ENCODE measurements at places on chromosomes 3 and 15.

- DNase-seq: no peak
Observed at GRCh38 chr15:96339619-96340347, 9.3 kb downstream of the NR2F2 start.

DNA sequence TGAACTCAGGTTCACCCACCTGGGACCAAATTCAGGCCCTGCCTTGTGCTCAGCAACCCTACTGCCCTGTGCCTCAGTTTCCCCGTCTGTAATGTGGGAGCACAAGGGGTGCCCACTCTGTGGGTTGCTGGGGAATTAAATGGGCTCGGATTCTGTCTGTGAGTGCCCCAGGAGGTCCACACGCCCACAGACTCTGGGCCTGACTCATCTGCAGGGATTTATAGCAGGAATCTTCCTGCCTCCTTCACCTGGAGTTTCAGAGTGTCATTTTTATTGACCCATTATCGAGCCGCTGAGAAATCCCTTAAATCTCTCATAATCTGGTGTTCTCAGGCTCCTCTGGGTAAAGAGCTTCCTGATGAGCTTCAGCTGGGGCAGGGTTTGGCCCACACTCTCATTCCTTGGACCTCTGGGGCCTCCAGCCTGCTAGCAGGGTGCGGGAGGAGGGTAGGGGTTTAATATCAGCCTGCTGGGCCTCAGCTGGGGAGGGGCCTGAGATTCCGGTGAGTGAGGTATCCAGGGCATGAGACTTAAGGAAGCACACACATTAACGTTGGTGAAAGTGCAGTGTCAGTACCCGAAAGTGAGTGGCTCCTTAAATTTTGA, 16.4 kb downstream of the C3orf18 start:
- DNase-seq: no peak

DNA sequence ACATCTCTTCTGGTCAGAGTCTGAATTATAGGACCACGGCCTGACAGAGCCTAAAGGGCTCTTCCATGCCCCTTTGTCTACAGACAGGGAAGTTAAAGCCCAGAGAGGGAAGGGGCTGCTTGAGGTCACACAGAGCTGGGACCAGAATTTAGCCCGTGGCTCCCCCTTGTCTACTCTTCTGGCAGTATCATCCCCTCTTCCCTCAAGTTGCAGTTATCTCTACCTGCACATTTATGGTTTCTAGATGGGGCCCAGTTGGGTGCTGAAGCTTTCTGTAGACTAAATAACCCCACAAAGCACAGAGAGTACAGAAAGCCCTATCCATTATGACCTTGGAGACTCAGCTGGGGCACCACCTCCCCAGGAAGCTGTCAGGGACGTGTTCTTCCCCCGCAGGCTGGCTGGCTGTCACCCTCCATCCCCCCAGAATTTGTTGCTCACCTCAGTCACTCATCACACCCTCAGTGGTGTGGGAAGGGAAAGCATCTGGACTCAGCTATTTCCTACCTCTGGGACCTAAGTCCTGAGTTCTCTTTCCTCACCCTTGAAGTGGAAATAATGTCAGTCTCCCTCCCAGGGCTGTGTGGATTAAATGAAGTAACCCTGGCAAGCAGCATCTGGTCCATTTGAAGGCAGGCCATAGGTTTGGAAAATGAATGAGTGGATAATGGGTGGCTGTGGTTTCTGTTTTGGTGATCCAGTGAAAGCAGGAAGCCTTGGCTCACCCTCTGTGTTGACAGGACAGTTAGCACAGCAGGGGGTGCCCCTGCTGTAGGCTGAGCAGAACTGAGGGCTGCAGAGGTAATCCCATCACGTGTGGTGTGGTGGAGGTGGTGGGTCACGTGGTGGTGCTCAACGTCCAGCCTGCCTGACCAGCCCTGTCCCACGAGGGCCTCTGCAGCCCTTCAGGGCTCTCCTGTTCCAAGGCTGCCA, 16.3 kb downstream of the ACOX2 start:
- DNase-seq: no peak

- no peak for DNase-seq
Observed at GRCh38 chr3:42314411-42314810, 48.4 kb upstream of the CCK start.

Measured in central memory CD4-positive, alpha-beta T cell (primary cell).